NCI-H1694 (cell line): ENCODE measurements at places on chromosomes 2 and 18.

GRCh38 chr2:18339326-18339725 lies 221.1 kb downstream of the RDH14 start:
- DNase-seq = no peak

DNA sequence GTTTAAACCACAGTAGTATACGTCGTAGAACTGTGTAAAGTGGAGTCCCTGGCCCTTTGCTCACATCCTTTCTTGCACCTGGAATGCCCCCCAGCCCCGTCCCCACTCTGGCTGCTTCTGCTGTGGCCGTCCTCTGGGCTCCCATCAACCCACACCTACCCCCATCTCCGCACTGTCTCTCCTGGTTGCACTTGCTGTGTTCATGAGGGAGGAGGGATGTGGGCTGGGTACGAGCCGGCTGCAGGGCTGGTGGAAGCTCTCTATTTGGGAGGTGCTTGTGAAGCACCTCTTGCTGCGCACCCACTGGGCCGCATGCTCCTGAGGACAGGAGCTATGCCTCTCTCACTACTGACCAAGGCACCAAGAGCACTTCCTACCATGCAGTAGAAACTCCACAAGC lies 5.1 kb downstream of the OR6B3 start:
- DNase-seq = no peak

- DNase-seq = no peak
Measured at GRCh38 chr18:58624011-58624410, 4.9 kb downstream of the ALPK2 start.

DNA sequence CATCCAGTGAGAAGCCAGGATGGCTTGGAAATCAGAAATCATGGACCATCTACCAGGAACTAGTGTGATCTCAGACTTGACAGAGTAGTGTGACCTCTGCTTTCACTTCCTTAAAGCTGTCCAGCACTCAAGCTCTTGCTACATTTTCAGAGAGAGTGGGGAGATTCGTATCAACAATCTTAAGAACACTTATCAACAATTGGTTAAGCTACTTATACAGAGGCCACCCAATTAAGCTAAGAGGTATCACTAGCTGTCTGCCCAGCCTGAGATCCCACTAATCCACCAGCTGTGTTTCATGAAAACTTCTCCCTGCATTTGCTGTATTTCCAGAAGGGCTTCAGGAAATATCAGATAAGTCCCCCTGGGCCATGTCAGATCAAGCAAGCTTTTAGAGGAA lies 4.2 kb downstream of the RPRM start:
- DNase-seq = no peak

- no peak for DNase-seq
Measured at GRCh38 chr2:161658259-161658658, 34.0 kb downstream of the SLC4A10 start.

- DNase-seq = no peak
Measured at GRCh38 chr2:143088388-143088787, 40.8 kb upstream of the ARHGAP15 start.

DNA sequence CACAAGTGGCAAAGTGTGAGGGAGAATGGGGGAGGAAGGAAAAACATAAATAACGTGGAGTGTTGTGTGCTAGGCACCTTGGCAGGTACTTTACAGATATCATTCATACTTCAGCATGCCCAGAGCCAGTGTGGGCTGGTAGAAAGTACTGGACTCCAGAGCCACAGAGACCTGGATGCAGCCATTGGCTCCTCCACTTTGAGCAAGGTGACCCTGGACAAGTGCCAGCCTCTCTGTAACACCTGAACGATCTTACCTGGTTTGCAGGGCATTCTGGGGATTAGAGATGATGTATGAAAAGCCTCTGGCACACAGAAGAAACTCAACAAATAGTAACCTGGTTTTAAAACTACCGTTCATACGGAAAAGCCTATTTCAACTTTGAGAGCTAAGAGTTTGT lies 6.3 kb downstream of the LOXHD1 start:
- DNase-seq = no peak

GRCh38 chr2:30365201-30365600 lies 81.8 kb upstream of the LCLAT1 start:
- DNase-seq = no peak

DNA sequence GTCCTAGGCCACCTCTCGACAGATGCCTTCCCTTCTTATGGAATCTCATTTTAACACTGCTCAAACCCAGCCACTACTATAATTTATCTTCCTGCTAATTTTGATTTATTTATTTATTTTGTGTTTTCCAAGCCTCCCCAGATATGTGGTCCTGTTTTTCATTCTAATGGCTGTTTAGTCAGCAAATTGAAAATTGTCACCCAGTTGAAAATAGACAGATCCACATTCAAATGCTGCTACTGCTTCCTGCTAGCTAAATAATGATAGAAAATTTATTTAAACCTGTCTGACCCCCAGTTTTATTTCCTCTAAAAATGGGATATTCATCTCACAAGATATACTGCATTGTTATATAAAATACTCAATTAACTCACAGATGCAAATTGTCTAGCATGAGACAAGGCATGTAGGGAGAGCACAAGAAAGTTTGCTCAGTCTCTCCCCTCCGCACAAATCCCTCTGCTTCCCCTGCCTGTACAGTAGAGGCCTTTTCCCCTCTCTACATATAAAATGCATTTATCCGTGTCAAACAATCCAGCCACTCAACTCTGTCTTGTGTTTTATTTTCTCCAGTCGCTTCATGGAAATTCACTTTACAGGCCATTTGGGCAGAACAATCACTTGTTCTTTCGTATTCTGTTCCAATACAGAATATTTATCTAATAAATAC lies 389.9 kb downstream of the SOX11 start:
- DNase-seq = no peak

GRCh38 chr2:239831001-239831731 lies 194.0 kb downstream of the NDUFA10 start:
- DNase-seq = no peak

DNA sequence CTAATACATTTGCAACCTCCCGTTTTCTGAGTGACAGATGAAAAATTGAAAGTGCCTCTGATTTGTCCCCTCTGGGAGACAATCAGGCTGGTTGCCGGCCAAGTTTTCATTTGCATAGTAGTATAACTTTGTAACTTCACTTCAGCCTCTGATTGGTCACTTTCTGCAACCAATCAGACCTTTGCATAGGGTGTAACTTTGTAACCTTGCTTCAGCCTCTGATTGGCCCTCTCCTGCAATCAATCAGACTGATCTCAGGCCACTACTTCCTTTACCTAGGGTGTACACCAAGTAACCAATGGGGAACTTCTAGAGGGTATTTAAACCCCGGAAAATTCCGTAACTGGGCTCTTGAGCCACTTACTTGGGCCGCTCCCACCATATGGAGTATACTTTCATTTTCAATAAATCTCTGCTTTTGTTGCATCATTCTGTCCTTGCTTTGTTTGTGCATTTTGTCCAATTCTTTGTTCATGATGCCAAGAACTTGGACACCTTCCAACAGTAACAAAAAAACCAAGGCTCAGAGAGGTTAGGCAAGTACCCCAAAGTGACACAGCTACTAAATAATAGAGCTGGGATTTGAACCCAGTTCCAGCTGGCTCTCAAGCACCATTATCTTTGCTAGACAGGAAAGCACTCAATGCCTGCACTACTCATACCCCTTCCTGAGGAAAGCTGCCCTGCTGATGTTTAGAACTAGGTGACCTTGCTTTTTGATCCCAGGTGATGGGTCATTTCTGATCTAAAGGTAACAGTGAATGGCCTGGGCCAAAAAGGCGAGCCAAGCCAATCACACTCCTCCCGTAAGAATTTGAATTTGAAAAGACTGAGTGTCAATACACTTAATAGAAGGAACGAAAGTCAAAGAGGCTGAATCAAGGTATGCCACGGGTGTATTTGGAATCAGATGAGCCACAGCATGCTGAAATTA lies 10.9 kb upstream of the MYOM1 start:
- no peak for DNase-seq

DNA sequence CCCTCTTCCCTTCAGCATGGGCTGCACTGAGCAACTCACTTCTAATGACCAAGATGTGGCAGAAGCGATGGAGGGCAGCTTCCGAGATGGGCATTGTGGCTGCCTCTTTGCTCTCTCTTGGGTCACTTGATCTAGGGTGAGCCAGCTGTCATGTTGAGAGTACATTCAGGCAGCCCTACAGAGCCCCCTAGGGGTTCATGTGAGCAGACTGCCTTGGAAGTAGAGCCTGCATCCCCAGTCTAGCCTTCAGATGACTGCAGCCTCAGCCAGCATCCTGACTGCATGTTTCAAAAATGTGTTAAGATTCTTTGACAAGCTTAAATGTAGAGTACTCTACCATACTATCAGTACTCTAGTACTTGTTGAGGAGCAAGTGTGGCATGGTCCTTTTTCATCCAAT lies 143.9 kb downstream of the NCK2 start:
- no peak for DNase-seq

GRCh38 chr18:25062720-25063119 lies 289.2 kb downstream of the ZNF521 start:
- DNase-seq = no peak

GRCh38 chr2:120666433-120666832 lies 69.2 kb upstream of the GLI2 start:
- no peak for DNase-seq

DNA sequence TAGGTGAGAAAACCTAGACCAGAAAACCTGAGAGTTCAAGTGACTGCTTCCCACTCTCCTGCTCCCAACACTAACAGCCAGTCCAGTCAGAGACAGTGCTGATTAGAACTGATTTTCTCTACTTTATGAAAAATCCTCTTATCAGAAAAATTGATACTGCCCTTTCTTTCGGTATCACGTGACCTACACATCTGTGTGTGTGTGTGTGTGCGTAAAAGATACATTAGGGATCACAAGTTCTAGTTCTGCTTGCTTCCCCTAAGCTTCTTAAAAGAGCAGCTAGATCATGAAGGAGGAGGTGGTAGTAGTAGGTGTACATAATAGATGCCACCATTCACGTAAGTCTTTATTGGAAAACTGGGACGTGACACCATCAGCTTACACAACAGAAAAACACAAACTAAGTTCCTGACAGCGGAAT lies 1.5 kb downstream of the ARL5A start:
- DNase-seq = no peak

- no peak for DNase-seq
Measured at GRCh38 chr2:221844212-221845020, 272.3 kb upstream of the EPHA4 start.

DNA sequence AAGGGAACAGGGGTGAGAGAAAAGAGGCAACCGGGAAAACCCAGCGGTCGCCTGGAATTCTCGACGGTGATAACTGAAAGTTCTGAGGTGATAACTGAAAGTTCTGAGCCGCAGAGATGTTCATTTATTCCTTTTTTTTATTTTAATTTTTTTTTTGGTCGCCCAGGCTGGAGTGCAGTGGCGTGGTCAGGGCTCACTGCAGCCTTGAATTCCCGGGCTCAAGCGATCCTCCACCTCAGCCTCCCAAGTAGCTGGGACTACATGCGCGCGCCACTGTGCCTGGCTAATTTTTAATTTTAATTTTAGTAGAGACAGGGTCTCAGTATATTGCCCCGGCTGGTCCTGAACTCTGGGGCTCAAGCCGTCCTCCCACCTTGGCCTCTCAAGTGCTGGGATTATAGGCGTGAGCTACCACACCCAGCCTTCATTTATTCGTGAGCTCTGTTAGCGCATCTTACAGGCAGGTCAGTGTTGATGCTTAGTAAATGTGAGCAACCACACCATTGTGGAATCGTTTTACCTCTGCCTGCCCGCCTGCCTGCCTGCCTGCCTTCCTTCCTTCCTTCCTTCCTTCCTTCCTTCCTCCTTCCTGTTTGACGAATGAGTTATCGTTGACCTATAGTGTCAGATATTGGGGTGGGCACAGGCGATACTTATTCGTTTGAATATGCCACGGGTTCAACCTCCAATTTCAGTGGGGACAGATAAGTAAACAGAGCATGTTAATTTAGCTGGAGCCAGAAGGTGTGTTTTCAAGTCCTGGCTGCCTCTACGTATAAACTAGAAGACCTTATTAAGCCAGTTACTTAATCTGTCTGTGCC lies 557 bp upstream of the E2F6 start:
- no peak for DNase-seq

- no peak for DNase-seq
Measured at GRCh38 chr2:19762959-19763605, 138.7 kb downstream of the TTC32 start.

- no peak for DNase-seq
Measured at GRCh38 chr2:23550553-23550952, 165.6 kb downstream of the KLHL29 start.

GRCh38 chr2:235780401-235780800 lies 286.6 kb downstream of the AGAP1 start:
- no peak for DNase-seq

DNA sequence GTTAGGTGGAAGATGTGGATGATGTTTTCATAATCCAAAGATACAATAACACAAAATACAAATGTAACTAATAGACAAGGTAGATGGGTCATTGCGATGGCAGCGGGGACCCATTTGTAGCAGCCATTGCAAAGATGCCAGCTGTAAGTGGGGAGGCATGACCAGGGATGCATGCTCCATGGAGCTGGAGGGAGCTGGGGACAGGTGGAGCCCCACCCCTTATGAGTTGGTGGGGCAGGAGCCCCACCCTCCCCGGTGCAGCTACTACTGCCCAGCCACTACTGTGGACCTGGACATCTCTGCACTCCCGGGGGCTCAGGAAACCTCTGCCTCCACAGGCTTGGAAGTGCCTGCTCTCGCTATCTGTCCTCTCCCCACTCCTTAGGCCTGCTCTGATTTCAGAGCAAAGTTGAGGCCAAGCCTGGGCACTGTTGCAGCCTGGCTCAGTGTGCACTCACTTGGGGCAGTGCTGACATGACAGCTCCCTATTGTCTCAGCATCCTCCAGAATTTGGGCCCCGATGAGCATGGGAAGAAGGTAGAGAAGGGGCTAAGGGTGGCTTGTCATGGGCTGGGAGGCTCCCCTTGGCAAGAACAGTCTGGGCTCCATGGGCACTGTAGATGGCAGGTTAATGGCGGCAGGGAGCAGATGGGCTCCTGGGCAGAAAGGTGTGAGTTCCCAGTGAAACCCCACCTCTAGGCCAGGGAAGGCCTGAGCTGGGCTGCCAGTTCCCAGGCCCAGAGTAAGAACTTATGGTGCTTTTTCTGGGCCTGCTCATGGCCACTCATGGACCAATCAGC lies 81.1 kb downstream of the ZNF804A start:
- no peak for DNase-seq

DNA sequence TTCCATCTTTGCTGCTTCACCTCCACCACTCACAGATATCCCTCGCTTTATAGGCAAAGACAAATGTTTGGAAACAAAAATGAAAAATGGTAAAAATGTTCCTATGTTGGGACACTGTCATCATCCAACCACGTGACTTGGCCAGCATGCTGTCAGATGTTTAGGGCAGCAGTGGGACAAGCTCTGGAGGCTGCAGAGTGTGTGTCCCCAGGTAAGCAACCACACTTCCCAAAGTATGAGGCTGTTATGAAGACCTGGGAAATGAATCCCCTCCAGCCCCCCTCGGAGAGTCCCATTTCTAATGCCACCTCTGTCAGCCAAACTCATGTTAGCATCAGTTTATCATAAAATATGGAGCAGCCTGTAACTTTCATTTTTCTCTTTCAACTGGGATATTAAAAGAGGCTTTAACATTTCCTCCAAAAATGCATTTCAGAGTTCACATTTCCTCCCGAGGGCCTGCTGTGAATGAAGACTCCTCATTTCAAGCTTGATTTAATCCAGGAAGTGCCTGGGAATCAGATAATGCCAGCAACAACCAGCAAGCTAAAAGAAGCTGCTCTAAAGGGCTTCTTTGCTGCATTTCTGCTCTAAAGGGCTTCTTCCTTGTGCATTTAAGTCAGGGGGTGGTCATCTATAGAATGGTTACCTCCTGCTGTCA lies 66.2 kb downstream of the APOB start:
- DNase-seq = no peak

GRCh38 chr2:103295591-103295990 lies 533.8 kb downstream of the TMEM182 start:
- DNase-seq = no peak
